ENCODE measurements at places on chromosomes 12 and 14.

DNA sequence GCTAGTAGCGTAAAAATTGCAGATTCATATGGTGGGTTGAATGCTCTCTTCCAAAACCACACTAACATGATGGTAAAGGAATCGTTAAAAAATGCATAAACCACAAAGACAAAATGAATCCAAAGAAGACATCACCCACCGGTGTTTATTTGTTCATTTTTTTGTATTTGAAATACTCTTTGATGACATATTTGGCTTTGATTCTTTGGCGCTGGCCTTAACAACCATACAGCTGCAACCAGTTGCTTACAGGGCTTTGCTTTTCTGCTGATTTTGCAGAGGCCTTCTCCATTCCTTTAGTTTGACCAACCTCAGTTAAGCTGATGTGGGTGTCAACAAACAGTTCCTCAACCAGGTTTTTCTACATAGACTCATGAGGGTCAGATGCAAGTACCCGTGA, 103.5 kb downstream of the CACNA1C start:
- no peak for DNase-seq

DNA sequence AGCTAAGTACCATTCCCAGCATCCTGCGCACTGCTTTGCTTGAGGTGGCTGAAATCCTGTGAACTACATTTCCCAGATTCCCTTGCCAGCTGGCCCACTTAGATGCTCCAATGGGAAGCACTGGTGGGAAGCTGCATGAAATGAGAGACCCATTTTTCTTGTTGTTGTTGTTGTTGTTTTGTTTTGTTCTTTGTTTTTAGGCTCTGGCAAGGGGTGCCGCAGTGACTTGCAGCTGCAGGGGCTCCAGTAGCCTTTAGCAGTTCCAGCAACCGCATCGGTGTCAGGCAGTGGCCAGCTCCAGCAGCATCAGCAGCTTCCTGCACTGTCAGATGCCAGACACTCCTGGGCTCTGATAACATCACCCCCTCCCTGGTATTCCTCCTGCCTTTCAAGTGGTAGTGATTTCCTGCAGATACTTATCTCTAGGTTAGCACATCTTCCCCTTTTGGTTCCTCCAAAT, 8.8 kb upstream of the EGLN3 start:
- DNase-seq = no peak

GRCh38 chr14:54229136-54229535, 167.7 kb upstream of the CDKN3 start:
- no peak for DNase-seq

GRCh38 chr14:105878125-105878524, 351.7 kb downstream of the TMEM121 start:
- no peak for DNase-seq

DNA sequence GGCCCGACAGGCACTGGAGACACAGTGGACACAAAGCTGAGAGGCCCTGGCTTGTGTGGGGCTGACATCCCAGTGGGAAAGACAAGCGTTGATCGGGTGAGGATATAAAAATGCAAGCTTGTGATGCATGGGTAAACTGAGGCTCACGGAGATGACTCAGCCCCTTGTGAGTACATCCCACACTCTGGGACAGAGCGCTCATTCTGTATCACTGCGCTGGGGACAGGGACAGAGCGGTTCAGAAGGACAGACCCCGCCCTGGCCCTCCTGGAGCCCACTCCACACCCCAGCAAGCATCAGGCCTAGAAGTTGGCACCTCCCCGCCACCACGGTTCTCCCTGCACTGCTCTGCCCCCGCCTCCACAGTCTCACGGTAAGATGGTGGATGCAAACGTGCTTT, 156.3 kb downstream of the PIWIL1 start:
- no peak for DNase-seq

DNA sequence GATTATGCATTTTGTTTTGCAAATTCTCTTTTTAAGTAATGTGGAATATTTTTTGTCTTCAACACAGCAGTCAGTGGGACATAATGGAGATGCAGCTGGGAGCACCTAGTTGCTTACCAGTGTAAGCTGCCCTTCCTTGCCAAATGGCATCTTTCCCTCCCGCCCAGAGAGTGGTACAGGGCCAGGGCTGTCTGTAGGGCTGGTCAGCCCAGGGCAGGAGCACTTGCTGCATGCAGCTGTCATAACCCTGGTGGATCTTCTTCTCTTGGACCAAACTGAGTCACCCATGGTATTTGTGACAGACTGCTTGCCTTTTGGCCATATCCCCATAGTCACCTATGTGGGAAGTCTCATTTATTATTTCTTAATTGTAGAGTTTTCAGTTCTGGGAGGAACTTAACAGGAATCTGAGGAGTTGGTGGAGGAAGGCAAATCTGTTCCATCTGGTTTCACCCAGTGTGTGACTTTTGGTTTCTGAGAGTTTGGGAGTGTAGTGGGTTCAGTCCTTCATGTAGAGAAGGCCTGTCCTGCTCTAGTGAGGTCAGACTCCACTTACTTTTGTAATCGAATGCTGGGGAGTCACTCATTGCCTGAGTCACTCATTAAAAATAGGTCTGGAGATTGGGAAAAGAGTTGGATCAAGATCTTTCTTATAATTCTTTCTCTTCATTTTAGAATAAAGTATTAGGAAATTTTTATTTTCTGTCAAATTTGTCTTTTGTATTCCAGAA, 62.0 kb upstream of the ASPG start:
- no peak for DNase-seq

DNA sequence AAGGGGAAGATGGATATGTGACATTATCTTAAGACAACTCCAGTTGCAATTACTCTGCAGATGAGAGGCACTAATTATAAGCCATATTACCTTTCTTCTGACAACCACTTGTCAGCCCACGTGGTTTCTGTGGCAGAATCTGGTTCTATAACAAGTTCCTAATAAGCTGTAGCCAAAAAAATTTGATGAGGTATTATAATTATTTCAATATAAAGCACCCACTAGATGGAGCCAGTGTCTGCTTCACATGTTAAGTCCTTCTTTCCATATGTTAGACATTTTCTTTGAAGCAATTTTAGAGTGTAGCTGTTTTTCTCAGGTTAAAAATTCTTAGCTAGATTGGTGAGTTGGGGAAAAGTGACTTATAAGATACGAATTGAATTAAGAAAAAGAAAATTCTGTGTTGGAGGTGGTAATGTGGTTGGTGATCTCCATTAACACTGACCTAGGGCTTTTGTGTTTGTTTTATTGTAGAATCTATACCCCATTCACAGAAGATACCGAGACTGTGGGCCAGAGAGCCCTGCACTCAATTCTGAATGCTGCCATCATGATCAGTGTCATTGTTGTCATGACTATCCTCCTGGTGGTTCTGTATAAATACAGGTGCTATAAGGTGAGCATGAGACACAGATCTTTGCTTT, 36.9 kb downstream of the PSEN1 start:
- DNase-seq = no peak

GRCh38 chr12:1044696-1045095, 53.7 kb downstream of the ERC1 start:
- DNase-seq = no peak

- DNase-seq = no peak
Measured at GRCh38 chr14:89165189-89166181, 251.5 kb downstream of the FOXN3 start.

DNA sequence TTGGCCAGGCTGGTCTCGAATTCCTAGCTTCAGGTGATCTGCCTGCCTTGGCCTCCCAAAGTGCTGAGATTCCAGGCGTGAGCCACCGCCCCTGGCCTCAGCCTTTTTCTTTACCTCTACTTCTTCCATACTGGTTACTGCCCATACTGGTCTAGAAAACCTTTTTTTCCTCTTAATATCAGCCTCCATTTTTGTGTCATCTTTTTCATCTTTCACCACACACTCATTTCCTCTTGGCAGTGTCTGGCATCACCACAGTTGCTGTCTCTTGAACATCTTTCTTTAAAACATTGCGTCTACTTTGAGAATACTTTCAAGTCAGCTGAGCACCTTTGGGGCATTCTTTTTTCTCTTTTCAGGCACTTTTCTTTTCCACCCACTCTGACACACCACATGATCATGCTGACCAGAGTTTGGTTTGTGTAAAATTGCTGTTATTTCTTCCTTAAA, 32.7 kb downstream of the DDX47 start:
- no peak for DNase-seq

GRCh38 chr12:4114986-4115385, 158.6 kb upstream of the CCND2 start:
- no peak for DNase-seq

- no peak for DNase-seq
Measured at GRCh38 chr12:51381226-51382079, 9.8 kb downstream of the GALNT6 start.

DNA sequence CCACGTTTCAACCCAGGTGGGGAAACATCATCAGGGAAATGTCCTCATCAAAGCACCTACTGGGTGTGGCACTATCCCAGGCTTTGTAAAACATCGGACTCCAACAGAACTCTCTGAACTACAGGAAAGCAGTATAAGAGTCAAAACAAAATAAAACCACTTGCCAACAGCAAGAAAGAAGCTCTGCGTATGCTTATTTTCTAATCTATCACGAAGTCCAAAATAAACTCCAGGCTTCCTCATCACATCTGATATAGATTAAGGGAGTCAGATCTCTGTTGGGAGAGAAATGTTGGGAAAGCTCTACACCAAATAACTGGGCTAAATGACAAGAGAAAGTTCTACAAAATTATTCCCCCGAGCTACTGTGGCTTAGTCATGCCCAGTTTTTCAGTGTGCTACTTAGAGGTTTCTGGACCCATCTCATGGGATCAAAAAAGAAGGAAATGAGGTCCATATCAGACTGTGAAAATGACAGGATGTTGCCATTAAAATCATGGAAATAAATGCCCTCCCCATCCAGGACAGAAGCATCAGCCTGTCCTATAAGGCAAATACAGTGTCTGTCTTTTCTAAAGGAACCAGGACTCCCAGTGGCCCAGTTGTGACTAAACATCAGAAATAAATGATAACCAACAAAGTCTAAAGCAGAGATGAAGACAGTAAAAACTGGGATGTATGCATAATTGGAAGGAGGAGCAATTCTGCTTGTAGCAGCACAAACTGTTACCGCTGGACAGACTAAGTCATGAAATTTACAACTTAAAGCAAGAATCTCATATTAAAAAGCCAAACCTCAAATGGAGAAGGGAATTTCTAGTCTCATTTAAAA, 149.5 kb downstream of the STXBP6 start:
- DNase-seq = no peak

- DNase-seq = no peak
Measured at GRCh38 chr12:112130441-112130998, 5.2 kb downstream of the TRAFD1 start.

DNA sequence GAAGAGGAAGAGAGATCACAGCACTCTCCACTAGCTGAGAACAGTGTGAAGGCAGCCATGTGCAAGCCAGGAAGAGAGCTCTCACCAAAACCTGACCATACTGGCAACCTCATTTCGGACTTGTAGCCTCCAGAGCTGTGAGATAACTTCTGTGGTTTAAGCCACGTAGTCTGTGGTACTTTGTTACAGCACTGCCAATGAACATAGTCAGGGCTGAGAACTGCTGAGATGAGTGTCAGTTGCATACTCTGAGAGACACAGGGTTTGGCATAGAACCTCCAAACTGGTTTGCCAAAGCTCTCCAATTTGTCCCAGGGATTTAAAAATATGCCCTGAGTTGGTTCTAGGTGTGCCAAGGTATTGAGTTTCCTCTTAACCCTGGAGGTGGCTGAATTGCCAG, 218.6 kb downstream of the ATP23 start:
- no peak for DNase-seq
